ENCODE measurements at places on chromosomes 4 and X. TPM values are rescaled to one million over a fixed set of nuclear protein-coding genes. Genes with fewer than 3 reads are reported as not detected.

GRCh38 chr4:54726907-54727306 is 69.2 kb downstream of the KIT start:
- no peak for DNase-seq

GRCh38 chr4:180814875-180815417 is 1428.3 kb upstream of the TENM3 start:
- DNase-seq = no peak

GRCh38 chrX:13448941-13449340 is 120.5 kb upstream of the EGFL6 start:
- no peak for DNase-seq

- no peak for DNase-seq
Measured at GRCh38 chr4:147418226-147418625, 62.7 kb upstream of the EDNRA start.

GRCh38 chr4:122663814-122664610 is 43.1 kb upstream of the IL21 start:
- DNase-seq = no peak

DNA sequence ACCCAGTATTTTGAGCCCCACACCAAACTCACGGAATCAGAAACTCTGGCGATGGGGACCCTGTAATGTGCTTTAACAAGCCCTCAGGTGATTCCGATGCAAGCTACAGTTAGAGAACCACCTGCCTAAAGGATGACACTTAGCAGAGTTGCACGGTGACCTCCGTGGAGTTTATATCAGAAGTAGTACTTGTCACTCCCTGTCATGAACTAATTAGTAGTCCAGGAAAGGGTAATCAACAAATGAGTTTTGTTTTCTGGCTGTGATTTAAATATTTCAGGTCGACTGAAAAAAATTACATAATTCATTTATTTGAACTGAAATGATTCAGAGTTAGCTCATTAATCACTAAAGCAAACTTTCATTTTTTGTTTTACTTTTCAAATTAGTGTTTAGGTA is 56.4 kb downstream of the TMA16 start:
- DNase-seq = peak; percentile 30

DNA sequence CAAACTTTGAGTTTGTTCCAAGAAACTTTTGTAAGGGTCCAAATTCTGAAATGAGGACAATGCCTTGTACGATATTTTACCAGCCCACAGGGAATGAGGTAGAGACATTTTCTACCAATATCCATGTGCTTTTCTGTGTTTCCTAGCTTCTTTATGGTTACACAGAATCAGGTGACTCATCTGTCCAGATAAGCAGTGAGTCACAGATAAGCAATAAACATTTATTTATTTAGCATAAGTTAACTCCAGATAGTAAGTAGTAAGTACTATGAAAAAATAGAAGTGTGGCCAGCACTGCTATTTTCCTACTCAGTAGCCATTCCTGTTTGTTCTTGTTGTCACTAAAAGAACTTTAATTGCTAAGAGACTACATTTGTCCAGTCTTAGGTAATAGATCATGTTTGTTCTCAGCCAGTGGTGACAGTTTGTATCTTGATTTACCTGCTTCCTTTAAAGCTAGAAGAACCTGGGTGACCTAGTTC is 7.4 kb downstream of the AFF1 start:
- peak; percentile 79 for DNase-seq

- DNase-seq = no peak
Measured at GRCh38 chrX:25204182-25204581, 188.4 kb upstream of the ARX start.

- peak; percentile 24 for DNase-seq
Measured at GRCh38 chr4:42280327-42281095, 116.8 kb upstream of the SHISA3 start.

GRCh38 chrX:65883556-65883955 is 156.3 kb downstream of the VSIG4 start:
- DNase-seq = no peak

DNA sequence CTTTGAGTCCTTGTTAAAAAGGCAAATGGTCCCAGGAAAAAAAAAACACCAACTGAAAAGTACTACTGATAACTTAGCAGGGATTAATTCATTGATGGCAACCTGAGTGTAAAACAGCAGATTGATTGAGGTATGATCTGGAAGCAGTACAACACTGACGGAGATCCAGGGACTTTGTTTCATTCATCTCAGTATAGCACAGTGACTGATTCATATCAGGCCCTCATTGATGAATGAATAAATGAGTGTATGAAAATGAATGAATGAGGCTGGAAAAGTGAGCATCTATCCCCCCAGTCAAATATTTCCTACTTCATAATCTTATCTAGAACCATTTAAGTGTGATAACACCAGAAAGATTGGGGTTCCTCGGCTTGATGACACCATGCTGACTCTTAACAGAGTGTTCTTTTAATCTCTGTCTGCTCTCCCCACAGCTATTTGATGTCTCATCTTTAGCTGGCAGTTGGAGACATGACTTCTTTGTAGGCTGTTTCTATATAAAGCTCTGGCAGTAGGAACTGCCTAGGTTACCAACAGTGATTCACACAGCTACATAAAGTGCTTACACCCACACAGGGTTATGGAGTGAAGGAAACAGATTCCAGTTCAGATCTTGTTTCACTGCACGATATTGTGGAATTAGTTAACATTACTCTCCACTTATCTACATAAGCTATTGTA is 18.6 kb upstream of the RNF128 start:
- peak; percentile 95 for DNase-seq

DNA sequence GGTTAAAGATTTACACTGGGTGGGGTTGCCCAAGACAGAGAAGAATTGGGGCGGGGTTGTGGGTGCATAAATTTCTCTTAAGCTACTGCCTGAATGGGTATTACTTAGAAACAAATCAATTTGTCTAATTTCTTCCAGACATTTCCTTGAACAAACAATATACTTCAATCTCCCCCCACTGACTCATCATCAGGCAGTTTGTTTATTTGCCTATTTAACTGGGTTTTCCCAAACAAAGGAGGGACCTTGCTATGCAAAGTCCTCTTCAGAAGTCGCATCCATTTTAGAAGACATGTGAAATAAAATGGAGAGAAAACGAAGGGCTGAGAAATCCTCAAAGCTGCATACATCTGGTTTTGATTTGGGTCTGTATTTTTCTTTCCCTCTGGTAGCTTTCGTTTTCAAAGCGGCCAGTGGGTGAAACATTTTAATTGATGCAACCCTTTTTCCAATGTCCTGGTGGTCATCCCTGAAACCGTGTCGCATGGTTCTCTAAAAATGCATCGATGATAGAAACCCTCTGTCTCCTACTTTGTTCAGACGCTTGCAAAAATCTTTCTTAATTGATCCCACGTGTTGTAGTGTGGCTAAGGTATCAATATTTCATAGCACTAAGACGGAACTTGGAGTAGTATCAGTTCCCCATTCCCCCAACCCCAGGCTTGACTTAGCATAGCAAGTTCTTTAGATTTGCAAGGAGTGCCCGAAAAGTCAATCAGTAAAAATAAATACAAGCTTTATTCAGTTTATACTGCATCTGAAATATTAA is 115.1 kb upstream of the MXRA5 start:
- DNase-seq = no peak

ATOH1 gene
- total RNA-seq = not detected

CNKSR2 gene
- total RNA-seq = 0.53 TPM

FNIP2 gene
- 16.5 TPM for total RNA-seq

BEX5 gene
- total RNA-seq = 1.3 TPM

ARR3 gene
- not detected for total RNA-seq

PROM1 gene
- total RNA-seq = 0.26 TPM

MAGIX gene
- 4.6 TPM for total RNA-seq

C4orf50 gene
- not detected for total RNA-seq
